ENCODE measurements at places on chromosomes 11 and 22.

GRCh38 chr22:36737776-36738175 lies 34.2 kb upstream of the CACNG2 start:
- H3K4me3 ChIP-seq, result no peak overlapping the region
- H3K27ac ChIP-seq, result no peak overlapping the region
- no peaks in the 10 kb centered on the region for H3K36me3 ChIP-seq
- DNase-seq, result no peak
- H3K4me1 ChIP-seq, result no peaks in the 10 kb centered on the region

- H3K36me3 ChIP-seq, result no peaks in the 10 kb centered on the region
- H3K27me3 ChIP-seq, result no peaks in the 10 kb centered on the region
- no peak overlapping the region for H3K4me3 ChIP-seq
- H3K4me1 ChIP-seq, result no peaks in the 10 kb centered on the region
- H3K27ac ChIP-seq, result no peak overlapping the region
These were observed 31.6 kb upstream of the SNX19 start for GRCh38 chr11:130947889-130948288.

GRCh38 chr22:49768077-49768910 lies 59.4 kb downstream of the BRD1 start:
- no peak for DNase-seq
- H3K4me3 ChIP-seq, result no peak overlapping the region
- H3K27me3 ChIP-seq, result no peaks in the 10 kb centered on the region
- H3K27ac ChIP-seq, result no peak overlapping the region

GRCh38 chr11:60265373-60266214 lies 14.9 kb upstream of the MS4A4A start:
- no peaks in the 10 kb centered on the region for H3K4me1 ChIP-seq
- H3K4me3 ChIP-seq, result no peak overlapping the region
- no peaks in the 10 kb centered on the region for H3K36me3 ChIP-seq
- no peak overlapping the region for H3K27ac ChIP-seq

DNA sequence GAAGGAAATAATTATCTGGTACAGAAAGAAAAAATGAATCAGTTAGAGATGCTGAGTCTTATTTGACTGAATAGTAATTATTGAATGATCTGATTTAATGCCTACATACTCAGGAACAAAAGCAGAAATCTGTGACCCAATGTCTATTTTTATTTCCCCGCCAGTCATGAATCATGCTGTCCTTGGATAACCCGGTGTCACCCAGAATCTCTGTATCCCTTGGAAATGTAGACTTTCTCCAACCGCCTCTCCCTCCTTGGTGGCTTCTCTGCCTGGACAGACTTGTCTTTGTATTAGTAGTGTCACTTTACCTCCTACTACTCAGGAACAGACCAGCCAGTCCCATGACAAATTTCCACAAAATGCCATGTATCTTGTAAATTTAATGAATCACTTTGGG lies 173.3 kb upstream of the PDGFD start:
- H3K27me3 ChIP-seq, result no peaks in the 10 kb centered on the region
- no peak for DNase-seq
- H3K27ac ChIP-seq, result no peak overlapping the region
- H3K36me3 ChIP-seq, result no peaks in the 10 kb centered on the region

DNA sequence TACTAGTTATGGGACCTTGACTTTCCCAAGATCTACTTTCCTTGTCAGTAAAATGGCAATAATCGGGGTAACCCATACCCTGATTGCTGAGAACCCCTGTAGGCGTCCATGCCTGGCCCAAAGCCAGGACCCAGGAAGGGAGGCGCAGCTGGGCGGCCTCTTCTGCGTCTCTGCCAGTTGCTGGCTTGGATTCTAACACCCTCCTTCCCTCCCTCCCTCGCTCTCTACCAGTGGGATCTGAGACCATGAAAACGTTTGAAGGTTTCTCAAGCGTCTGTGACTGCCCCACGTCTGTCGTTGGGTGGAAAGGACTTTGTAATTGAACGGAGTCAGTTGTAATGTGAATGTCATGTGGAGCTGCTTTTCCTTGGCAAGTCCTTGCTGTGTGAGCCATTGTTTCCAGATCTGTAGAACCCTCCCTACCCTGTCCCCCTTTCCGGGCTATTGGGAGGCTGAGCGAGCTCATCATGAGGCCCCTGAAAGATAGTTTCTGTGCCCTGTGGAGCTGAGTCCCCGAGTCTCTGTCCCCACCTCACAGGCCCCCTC lies 47.8 kb downstream of the PARVB start:
- no peak overlapping the region for H3K27ac ChIP-seq
- no peaks in the 10 kb centered on the region for H3K36me3 ChIP-seq
- H3K4me1 ChIP-seq, result peaks cover 5% of the 10 kb centered on the region
- H3K27me3 ChIP-seq, result no peaks in the 10 kb centered on the region

DNA sequence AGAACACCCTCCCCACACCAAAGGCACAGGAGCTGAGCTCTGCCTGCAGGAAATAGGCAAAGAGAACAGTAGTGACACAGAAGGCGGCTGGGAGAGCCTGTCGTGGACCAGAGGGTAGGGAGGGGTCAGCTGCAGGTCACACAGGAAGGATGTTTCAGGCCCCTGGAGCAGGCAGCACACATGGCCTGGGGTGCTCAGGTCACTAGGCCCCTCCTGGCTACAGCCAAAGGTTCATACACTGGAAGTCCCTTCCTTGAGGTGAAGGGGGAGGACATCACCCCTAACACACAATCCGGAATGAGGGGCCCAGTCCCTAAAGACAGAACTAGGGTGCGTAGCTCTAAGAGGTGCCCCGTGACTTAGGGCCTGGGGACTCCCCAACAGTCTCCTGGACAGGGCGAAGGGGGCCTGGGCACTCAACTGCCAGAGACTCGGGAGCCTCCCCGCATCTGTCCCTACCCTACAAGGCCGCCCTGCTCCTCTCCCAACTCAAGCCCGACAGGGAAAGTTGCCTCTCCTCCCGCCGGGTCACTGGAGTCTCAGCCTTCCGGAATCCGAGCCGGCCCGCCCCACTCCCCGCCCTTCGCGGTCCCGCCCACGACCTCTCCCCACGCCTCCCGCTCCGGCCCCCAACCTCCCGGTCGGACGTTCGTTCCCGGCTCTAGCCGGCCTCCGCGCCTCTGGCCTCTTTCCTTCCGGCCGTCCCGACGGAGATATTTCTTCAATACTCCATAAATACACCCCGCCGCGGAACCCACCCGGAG lies at the start of gene CYB5R2:
CYB5R2 (minus strand) TSS at position 541 of the 764 bp plus-strand sequence. CDS start 675 bp downstream, outside the sequence.
- no peaks in the 10 kb centered on the region for H3K27me3 ChIP-seq
- peak within 1 kb of the TSS; percentile 62 for H3K4me3 ChIP-seq
- H3K27ac ChIP-seq, result peak within 1 kb of the TSS; percentile 89
- peaks cover 1% of the 10 kb centered on the region for H3K4me1 ChIP-seq
- peak; percentile 84 for DNase-seq

Measured in uterus (tissue), 4 donors.